ENCODE measurements at places on chromosomes 12 and 14. TPM values are rescaled to one million over a fixed set of nuclear protein-coding genes. Genes with fewer than 3 reads are reported as not detected.

The SYNDIG1L gene
- total RNA-seq: not detected

The HOXC10 gene
- total RNA-seq: 0.16 TPM

- no peak for DNase-seq
These were observed 1776.2 kb upstream of the SEL1L start for GRCh38 chr14:83309833-83310232.

DNA sequence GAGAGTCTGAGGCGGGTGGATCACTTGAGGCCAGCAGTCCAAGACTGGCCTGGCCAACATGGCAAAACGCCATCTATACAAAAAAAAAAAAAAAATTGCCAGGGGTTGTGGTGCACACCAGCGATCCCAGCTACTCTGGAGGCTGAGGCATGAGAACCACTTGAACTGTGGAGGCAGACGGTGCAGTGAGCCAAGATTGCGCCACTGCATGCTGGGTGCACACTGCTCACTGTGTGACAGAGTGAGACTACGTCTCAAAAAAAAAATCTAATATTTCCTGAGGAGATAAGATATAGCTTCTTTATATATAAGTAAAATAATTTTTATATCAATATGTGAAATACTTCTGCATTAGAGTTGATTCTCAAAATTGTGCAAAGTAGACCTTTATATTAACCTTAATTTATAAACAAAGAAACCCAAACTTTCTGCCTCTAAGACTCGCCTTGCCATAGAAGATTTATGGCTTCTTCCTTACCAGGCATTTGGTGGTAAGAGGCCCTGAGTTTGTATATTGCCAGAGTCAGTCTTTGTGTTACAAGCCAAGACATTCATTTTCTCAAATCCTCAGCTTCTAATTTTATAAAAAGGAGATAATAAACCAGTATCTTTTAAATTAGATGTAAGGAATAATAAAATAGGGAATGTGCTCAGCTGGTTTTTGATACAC lies 1226.7 kb downstream of the FLRT2 start:
- DNase-seq: no peak

- DNase-seq: no peak
These were observed 23.4 kb upstream of the ELK3 start for GRCh38 chr12:96170762-96171161.

GRCh38 chr12:92304371-92305055 lies 158.9 kb upstream of the BTG1 start:
- no peak for DNase-seq

GRCh38 chr12:27901959-27902358 lies 70.6 kb downstream of the PTHLH start:
- no peak for DNase-seq

DNA sequence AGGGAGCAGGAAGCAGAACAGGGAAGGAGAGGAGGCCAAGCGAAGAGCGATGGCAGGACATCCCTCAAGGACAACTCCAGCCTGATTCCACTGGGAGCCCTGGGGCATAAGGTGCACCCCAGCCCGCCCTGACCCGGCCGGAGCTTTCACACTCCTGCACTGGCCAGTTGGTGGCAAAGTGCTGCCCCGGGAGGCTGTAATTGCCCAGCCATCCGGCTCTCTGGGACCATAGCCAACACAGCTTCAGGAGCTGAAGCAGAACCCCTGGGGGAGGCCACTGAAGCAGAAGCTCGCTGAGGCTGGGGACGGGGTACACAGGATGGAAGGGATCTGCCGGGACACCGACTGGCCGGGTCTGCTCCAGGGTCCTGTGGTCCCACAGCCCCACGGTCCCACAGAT lies 41.9 kb upstream of the BEGAIN start:
- DNase-seq: no peak

Data from mesenteric fat pad (tissue), 1 donor.